ENCODE measurements at places on chromosomes 16 and 17.

GRCh38 chr17:62852195-62852594 lies 44.1 kb upstream of the MARCHF10 start:
- no peak for DNase-seq

DNA sequence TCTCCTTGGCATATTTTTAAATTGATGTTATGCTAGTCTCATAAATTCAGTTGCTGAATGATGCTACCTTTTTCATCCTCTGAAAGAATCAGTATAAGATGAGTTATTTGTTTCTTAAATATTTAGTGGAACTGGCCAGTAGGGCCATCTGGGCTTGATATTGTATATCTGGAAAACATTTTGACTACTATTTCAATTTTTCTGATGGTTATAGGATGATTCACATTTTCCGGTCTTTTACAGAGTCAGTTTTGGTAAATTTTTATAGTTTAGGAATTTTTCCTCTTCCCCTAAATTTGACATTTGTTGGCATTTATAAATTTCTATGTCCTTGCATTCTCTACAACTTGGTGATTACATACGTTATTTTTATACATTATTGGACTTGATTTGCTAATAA lies 296.3 kb upstream of the AXIN2 start:
- DNase-seq, result no peak

DNA sequence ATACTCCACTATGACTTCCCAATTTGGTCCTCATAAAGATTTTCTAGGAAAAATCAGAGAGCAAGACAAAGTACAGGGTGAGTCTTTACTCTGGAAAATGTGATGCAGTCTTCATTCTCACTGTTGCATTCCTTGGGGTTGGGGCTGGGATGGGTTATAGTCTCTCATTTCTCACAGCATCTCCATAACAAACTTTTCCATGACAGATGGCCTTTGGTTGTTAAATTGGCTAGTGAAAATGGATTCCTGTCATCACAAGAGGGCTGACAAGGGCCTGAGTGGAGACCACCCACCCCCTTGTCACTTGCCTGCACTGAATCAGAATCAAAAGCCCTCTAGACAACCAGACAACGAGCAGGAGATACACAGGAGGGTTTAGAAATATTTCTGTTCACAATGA lies 174.6 kb downstream of the AATF start:
- no peak for DNase-seq

GRCh38 chr17:21602176-21602575 lies 90.1 kb upstream of the KCNJ18 start:
- DNase-seq, result no peak

GRCh38 chr17:27562777-27563455 lies 68.1 kb upstream of the LGALS9 start:
- no peak for DNase-seq

DNA sequence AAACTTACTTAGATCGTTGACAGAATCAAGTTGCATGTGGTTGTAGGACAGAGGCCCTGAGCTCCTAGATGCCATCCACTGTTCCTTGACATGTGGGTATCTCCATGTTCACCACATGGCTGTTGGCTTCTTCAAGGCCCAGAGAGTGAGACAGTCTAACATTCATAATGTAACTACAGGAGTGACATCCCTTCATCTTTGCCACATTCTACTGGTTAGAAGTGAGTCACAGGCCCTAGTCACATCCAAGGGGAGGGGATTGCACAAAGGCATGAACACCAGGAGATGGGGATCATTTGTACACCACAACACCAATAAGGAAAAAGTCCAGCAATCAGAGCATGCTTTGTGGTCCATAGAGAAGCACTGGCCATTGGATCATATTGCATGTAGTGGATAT lies 56.6 kb downstream of the WSCD1 start:
- DNase-seq, result no peak

- no peak for DNase-seq
Measured at GRCh38 chr16:2586241-2586640, 48.4 kb downstream of the PDPK1 start.

GRCh38 chr16:55842369-55843104 lies 9.6 kb upstream of the CES1 start:
- peak; percentile 47 for DNase-seq

DNA sequence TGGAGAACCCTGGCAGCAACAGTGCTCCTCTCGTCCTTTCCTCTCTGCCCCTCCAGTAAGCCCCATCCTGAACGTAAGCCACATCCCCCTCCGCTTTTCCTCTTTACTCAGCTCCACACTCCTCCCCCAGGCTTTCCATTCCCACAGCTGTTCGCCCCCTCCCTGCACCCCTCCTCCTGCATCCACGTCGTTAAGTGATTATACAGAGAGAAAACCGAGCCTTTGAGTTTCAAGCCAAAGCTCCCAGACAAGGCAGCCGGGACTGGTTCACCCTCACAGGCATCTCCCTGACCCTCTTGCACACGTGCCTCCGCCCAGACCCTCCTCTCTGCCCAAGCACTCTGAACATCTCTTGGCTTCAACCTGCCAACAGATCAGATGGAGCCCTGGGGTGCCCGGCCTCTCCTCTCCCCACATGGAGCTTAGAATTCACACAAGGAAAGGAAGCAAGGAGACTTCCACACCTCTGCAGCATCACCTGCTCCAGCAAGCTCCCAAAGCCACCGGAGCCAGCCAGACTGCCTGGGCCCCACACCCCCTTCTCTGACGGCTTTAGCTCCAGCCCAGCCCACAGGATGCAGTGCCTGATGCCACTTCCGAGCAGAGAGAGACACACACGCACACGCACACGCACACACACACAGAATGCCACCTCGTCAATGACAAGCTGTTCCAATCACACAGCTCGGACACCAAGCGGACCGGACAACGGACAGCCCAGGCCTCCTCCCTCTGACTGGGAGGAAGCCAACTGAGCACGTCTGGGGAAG lies 99.9 kb upstream of the CCL2 start:
- DNase-seq, result peak; percentile 2

GRCh38 chr16:56617212-56618085 lies 8.1 kb upstream of the MT1E start:
- peak; percentile 65 for DNase-seq

Measured in activated CD4-positive, alpha-beta T cell treated with anti-CD3 and anti-CD28 coated beads, Interleukin-2, amount 50 U/mL, for 16 hours (primary cell).